Fibroblast of skin of scalp (primary cell): ENCODE measurements at places on chromosomes 11 and 22.

GRCh38 chr11:132263875-132264274, 893.5 kb downstream of the NTM start:
- DNase-seq, result no peak

- DNase-seq, result peak; percentile 11
These were observed 13.7 kb downstream of the RNF141 start for GRCh38 chr11:10526974-10527918.

DNA sequence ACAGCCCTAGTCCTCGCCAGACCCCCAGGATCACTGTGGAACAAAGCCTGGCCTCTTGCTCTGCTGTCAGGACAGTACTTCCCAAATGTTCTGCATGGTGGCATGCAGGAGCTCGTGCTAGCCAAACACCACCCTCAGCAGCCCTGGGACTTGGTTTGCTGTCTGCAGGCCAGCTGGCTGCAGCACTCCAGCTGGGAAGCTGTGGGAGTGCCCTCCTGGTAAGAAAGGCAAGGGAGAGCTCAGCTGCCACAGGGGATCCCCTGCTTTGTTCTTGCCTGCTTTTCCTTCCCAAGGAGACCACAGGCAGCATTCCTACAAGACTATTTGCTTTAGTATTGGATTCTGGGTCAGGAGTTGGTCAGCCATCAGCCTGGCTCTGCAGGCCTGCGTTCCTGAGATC, 27.9 kb downstream of the TCIRG1 start:
- peak; percentile 30 for DNase-seq

DNA sequence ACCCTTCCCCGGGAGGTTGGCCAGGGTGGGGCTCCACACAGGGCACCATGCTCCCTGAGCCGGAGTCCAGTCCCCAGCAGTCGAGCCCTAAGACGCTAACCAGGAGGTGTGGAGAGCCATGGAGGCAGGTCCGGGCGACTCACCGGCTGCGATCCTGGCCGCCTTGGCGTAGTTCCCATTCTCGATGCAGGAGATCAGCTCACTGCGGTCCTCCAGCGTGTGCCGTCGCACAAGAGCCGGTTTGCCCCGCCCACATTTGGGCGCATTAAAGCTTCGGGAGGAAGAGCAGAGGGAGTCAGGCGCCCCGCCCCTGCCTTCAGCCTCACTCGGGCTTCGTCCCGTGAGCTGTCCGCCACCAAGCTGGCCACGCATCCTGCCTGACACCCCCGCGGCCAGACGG, 50.8 kb downstream of the BRD1 start:
- no peak for DNase-seq

DNA sequence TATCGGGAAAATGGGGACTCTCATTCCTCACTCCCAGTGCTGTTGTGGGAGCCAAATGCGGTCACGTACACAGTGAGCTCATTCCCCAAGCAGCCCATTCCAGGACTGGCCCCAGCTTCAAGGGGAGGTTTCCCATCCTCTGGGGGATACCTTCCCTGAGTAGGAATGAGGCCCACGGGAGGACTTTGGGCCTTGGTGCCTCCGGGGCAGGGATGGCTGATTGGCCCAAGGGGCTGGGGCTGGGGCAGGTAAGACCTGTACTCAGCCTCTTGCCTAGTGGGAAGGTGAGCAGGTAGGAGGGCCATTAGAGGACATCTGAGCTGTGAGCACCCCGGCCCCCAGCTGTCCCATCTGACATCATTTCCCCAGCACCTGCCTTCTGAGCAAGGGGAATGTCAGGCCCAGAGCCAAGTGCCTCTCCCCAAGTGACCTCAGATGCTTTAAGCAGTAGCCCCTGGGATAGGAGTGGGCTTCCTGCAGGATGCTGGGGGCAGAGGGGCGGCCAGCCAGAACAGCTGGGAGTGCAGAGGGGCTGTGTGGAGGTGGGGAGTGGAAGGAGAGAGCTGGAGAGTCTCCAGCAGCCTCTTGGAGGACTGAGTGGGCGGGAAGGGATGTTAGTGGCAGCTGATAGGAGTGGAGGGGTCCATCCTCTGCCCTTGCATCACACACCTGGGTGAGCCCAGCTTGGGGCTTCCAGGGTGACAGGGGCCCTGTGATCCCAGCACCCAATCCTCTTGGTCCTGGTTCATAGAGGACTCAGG, 58.4 kb downstream of the CD82 start:
- peak; percentile 16 for DNase-seq

DNA sequence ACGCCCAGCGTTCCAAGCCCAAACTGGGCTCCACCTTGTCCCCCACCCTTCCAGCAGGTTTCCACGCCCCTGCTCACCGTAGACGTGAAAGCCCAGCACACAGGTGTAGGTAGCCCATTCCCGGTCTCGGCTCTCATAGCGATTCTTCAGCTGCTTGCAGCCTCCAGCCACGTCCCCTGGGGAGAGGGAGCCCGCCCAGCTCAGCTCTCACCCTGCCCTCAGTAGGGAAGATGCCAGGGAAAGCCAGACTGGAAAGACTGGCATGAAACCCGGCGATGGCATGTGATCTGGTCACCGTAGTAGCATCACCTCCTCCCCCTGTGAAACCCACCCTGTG, 1.4 kb upstream of the MTA2 start:
- no peak for DNase-seq

- no peak for DNase-seq
These were observed 11.2 kb downstream of the MRGPRX2 start for GRCh38 chr11:19049351-19049750.

DNA sequence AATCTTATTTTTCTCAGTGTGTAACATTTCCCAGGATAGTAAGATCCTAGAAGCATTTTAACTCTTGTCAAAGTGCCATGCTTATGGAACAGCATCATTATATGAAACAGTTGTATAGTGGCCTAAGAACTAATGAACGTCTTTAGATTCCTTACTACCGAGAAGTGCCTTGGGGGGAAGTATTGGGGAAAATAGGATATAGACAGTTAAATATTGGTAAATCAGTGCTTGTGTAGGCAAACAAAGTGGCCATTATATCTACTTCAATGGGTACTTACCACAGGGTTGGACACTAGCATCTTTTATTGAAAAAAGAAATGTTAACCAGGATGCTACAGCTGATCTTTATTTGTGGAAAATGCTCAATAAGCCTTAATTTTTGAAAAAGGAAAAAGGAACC, 11.3 kb downstream of the FAR1 start:
- DNase-seq, result no peak

- no peak for DNase-seq
These were observed 7.8 kb upstream of the LIF start for GRCh38 chr22:30254314-30254713.

- no peak for DNase-seq
These were observed 8.4 kb downstream of the INCENP start for GRCh38 chr11:62132191-62132590.

- DNase-seq, result no peak
These were observed 75.7 kb downstream of the SCUBE1 start for GRCh38 chr22:43267332-43267980.

DNA sequence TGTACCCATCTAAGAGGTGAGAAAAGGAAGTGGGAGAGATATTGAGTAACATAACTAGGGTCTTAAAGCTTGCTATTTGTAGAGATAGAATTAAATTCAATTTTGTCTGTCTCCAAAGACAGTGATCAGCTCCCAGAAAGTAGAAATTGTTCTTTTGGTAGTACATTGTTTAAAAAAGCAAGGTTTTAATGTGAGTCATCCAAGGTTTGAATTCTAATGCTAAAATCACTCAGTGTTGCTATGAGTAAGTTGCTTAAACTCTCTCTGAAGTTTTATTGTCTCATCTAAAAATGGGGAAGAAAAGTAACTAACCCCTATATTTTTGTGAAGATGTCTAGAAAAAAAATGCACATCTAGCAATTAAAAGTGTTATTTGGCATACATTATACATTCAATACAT, 1004.5 kb upstream of the CCDC90B start:
- DNase-seq, result peak; percentile 18

GRCh38 chr11:95715777-95716241, 73.8 kb downstream of the FAM76B start:
- DNase-seq, result peak; percentile 35

DNA sequence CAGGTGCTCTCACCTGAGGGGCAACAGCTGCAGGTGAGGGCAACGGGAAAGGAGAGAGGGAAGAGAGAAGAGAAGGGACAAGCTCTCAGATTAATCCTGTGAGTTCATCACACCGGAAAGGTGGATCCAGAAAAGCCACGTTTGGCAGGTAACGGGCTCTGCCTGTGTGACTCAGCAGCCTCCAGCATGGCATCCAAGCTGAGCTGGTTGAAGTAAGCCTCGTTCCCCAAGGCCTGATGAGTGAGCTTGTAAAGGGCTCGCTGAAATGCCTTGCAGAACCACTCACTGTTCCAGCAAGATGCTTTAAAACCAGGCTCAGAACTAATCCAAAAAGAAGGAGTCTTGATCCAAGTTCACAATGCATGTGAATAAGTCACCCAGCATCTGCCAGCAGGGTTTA, 206.9 kb upstream of the TMEM45B start:
- no peak for DNase-seq

- no peak for DNase-seq
These were observed 271.5 kb downstream of the NXPE2 start for GRCh38 chr11:114949614-114950351.

DNA sequence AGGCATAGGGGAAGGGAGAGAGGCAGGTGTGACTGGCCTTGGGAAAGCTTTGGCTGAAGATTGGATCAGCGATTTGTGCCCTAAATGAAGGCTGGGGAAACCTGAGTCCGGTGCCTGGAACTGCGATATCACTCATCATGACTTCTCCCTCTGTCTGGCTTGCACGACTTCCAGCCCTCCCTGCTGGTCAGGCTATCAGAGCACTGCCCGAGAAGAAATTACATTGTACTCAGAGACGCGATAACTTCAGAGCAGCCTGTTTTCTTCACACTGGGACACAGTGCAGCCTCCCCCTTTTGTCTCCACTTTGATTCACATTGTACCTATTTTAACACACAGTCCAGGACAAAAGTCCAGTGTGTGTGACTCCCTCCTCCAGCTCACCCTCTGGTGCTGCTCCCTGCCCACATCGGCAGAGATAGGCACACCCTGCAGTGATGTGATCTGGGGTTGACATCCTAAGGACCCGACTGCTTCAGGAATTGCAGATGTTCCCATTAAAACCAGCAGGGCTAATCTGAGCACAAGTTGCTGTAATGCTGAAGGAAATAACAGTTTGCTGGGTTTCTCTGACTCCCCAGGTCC, 62.1 kb upstream of the CADM1 start:
- no peak for DNase-seq

- DNase-seq, result peak; percentile 32
These were observed 17.6 kb downstream of the SMIM38 start for GRCh38 chr11:69173331-69173730.

GRCh38 chr11:34890812-34891211, 25.4 kb downstream of the APIP start:
- peak; percentile 46 for DNase-seq

- DNase-seq, result peak; percentile 61
These were observed 292.7 kb downstream of the ETS1 start for GRCh38 chr11:128294671-128295050.

- peak; percentile 84 for DNase-seq
These were observed 47.7 kb upstream of the PPP6R3 start for GRCh38 chr11:68412593-68413475.

DNA sequence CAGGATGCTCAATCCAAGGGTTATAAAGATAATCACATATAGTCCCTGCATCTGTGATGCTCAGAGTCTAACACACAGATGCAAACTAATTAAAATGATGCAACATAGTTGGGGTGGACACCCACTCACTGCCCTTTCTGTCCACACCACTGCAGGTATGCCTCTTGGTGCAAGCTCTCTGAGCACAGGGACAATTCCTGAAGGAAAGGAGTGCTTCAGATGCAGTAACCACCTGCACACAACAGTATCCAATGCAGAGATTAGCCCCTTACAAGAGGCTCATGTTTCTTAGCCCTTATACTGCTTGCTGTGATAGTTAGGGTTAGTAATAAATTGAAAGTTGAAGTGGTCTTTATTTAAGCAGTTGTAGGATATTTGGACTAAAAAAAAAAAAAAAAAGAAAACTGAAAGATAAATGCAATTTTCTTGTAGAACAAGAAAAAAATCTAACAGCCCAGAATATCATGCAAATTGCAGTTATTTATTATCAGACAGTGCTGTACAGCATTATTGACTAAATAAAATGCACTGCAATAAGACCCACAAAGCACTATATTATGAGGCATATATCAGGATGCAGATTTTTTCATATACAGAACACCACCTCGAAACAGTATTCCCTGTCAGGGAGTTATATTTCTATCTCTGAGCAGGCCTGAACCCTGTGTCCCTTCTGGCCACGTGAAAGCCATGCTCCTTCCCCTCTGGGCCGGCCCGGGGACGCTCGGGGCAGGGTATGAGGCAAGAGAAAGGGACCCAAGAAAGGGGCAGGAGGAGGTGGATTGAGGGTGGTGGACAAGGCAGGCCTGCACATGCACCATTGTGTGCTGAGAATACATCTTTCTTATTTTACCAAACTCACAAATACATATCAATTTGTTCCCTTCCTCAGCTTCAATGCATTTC, 260.2 kb downstream of the OPCML start:
- DNase-seq, result no peak

- no peak for DNase-seq
These were observed 52.3 kb downstream of the TST start for GRCh38 chr22:36966851-36967540.

DNA sequence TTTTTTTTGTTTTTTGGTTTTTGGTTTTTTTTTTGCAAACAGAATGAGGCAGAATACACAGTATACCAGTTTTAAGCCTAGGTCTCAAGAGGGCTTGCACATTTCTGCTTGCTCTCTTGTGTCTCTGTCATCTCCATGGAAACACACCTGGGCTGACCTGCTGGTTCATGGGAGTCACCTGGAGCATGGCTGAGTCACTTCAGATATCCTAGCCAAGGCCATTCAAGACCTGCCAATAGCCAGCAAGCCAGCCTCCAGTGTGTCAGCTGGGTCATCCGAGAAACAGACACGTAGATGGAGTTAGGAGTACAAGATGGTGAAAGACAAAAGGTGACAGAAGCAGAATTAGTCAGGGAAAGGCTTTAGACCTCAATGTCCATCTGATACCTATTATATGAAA, 124.2 kb upstream of the SEZ6L start:
- no peak for DNase-seq

GRCh38 chr11:2217211-2218030, 45.8 kb upstream of the TH start:
- no peak for DNase-seq

- no peak for DNase-seq
These were observed 65.4 kb downstream of the GAB2 start for GRCh38 chr11:78351979-78352841.

GRCh38 chr22:36449596-36450175, 31.8 kb downstream of the TXN2 start:
- no peak for DNase-seq

DNA sequence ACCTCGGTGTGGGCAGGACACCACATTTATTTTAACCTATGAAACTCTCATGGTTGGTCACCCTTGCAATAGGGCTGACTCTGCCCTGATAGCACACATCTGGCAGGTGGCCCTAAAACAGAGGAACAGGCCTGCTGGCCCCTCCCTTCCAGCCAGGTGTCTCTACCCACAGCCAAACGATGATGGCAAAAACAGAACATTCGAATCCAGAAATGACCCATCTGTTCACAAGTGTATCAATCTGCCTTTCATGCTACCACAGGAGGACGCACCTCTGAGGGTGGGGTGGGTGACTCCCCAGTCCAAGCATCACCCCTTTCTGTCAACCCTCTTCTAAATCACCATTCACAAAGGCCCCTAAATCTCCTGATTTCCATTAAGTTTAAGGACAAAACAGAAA, 118.1 kb downstream of the ETS1 start:
- no peak for DNase-seq
